ENCODE measurements at places on chromosomes 12 and 14.

DNA sequence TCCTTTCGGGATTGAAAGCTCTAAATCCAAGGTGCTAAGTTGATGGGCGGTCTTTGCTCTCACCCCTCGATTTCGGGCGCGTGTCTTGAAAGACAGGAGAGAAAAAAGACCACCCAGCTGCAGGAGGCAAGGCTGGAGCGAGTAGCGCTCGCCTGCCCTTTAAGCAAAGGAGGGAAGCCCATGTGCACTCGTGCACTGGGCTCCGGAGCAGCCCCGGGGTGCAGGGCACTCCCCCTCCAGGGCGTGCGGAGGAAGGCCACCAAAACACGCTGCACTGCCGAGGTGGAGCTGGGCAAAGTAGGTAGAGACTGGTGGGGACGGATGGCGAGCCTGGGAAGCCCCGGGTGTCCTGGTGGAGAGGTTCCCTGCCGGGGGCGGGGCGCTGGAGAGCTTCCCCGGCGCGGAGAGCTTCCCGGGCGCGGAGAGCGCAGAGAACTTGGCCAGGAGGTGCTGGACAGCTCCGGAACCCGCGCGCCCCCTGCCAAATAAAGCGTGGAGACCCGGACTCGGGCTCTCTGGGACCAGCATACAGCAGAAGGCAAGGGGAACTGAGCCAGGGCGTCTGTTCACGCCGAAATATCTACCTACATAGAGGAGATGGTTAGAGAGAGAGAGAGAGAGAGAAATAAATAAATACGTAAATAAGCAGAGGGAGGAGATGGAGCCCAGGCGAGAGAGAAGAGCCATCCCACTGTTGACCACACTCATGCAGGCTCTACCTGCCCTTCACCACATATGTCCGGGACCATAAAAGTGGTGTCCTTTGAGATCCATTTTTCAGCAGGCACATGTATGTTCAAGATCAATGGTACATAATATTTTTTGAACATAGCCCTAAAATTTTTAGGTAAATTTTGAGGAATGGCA lies 662 bp upstream of the NELL2 start:
- no peak for DNase-seq

DNA sequence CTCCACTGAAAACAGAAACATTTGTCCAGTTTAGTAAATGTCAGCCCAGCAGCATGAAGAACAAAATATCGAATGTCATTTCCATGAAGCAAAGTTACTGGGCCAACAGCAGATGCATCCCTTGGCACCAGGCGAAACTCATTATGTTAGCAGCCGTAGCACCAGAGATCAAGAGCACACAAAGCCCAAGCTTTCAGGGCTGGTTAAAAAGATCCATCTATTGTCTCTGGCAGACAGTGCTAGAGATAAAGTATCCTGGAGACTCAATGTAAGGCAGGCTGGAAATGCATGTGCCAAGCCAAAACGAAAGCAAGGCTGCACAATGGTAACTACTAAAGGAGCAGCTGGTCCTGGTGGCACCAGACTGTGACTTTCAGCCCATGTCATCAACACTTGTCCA lies 120.3 kb upstream of the PLEKHG7 start:
- DNase-seq: no peak

GRCh38 chr14:40053416-40053815 lies 621.2 kb upstream of the FBXO33 start:
- DNase-seq: no peak

GRCh38 chr12:2583091-2583497 lies 211.7 kb upstream of the FKBP4 start:
- DNase-seq: no peak

DNA sequence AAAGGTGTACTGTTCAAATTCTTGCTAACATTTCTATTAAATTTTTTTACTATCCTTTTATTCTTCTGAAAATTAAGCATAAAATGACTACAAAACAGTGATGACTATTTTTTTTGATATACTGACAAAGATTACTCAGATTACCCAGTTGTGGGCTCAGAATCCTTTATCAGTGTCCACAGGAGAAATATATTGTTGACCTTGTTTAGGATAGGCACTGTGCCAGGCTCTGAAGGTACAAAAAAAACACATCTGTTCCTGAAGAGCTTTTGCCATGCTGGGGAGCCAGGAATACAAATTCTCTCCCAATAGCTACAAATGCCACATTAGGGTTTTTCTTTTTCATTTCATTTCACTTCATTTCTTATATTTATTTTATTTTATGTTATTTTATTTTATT lies 26.9 kb upstream of the GCH1 start:
- DNase-seq: no peak

- no peak for DNase-seq
Measured at GRCh38 chr14:87443787-87444186, 549.2 kb downstream of the GALC start.

GRCh38 chr14:78446807-78447206 lies 276.6 kb downstream of the NRXN3 start:
- DNase-seq: no peak

DNA sequence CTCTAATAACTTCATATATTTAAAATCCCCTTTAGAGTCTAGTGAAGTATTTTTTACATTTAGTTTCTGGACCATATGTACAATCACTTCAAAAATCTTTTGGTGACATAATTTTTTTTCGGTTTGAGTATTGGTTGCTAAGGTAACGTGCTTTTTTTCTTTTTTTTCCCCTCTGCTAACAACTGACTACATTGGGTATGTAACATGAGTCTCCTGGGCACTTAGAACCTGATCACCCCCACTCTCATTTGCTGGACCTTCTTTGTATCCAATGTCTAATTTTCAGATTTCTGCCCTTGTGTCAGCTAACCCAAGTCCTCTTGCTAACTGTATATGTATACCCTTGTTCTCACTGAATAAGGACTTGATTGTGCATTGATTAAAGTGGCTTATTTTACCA lies 592.9 kb upstream of the FLRT2 start:
- no peak for DNase-seq

GRCh38 chr12:75890660-75891059 lies 140.9 kb downstream of the PHLDA1 start:
- DNase-seq: no peak

DNA sequence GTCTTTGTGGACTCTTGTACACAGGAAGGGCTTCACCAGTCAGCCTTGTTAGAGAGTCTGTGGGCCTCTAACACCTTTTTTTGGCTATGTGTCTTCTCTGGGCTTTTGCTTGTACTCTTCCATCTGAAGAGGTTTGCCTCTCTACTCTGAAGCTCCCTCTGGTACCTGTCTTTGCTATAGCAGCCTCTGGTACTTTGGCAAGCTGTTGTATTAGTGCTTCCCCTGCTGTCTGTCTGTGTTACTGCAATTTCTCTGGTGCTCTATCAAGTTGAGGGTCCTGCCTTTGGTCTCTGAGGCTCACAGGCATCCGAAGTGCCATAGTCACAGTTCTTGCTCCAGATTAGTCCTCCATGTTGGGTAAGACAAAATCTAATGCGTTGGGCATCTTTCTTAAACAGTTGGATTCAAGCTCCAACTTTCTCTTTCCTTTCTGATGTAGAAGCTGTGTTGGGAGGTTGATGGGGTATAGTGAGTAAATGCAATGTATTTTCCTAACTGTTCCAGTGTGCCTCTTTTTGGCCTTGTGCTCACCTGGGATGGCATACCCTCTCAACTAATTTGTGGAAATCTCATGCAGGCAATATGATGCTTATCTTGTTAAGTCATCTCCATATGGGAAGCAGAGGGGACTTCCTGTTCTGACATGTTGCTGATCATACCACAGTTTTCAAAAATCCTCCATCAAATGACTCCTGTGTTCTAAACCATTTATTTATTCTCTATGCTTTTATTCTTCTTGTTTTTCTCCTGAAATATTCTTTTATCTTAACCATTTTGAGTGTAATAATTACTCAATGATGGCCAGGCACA lies 88.8 kb downstream of the ATF7IP start:
- no peak for DNase-seq

- no peak for DNase-seq
Measured at GRCh38 chr12:69466867-69467266, 3.3 kb upstream of the FRS2 start.

DNA sequence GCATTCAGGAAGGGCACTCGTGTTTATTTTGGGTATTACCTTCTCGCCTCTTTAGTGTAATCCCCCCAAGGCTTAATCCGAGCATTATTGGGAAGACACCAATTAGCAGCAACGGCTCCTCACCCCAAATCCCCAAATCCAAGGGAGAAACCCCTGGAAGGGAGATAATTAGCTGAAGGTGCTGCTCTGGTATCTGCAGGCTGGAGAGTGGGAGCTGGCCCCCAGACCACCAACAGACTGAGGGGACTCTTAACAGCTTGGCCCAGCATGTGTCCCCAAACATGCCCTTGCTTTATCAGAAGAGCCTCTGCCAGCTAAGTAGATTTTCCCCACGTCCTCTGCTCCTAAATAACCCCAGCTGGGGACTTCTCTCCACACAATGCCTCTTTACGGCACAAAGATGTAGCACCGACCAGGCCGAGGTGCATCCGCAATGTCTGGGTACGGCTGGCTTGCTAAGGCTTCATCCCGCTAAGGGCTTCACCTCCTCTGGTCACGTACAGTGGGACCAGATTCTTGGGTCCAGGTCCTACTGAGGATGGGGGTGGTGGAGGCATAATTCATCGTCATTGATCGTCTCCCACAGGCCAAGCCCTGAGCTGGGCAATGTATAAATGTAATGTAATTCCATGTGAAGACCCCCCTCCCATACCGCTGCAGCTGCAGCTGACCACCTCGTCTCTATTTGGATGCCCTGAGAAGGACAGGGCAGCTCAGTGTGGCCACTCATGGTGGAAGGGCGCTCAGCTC lies 123.7 kb upstream of the GSC start:
- no peak for DNase-seq

GRCh38 chr12:62694116-62694515 lies 227.5 kb downstream of the MON2 start:
- DNase-seq: no peak

DNA sequence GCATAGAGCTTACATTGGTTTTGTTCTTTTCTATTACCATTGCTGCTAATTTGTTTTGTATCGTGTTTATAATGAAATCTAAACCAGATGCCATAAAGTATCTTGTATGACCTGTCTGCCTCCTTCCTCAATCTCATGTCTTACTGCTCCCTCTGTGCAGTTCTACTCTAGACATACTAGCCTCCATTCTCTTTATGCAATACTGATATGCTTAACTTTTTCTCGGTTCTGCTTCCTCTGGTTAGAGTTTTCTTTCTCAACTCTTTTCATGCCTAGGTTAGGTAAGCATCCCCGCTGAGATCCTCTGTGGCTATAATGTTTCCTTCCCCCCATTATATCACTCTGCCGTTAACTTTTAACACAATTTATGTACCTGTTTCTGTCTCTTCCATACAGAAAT lies 852.3 kb downstream of the TRHDE start:
- DNase-seq: no peak

GRCh38 chr12:5096241-5096924 lies 52.7 kb downstream of the KCNA5 start:
- no peak for DNase-seq

DNA sequence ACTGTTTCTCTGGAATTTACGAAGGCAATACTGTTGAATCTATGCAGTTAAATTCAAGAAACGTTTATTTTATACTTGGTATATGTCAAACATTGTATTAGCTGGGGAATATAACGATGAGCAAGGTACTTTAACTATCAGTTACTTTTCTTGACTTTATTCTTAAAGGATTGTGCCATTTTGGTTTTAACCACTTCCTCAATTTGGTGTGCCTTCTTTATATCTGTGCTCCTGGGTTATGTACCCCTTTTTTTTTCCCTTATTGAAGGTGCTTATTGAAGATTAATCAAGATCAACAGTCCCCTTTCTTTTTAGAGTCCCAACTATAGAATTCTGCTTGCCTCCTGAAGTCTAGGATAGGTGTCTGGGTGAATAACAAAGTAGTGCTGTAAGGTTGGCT lies 5.8 kb downstream of the RAB21 start:
- no peak for DNase-seq

GRCh38 chr12:53381731-53382630 lies 2.0 kb downstream of the SP1 start:
- no peak for DNase-seq

DNA sequence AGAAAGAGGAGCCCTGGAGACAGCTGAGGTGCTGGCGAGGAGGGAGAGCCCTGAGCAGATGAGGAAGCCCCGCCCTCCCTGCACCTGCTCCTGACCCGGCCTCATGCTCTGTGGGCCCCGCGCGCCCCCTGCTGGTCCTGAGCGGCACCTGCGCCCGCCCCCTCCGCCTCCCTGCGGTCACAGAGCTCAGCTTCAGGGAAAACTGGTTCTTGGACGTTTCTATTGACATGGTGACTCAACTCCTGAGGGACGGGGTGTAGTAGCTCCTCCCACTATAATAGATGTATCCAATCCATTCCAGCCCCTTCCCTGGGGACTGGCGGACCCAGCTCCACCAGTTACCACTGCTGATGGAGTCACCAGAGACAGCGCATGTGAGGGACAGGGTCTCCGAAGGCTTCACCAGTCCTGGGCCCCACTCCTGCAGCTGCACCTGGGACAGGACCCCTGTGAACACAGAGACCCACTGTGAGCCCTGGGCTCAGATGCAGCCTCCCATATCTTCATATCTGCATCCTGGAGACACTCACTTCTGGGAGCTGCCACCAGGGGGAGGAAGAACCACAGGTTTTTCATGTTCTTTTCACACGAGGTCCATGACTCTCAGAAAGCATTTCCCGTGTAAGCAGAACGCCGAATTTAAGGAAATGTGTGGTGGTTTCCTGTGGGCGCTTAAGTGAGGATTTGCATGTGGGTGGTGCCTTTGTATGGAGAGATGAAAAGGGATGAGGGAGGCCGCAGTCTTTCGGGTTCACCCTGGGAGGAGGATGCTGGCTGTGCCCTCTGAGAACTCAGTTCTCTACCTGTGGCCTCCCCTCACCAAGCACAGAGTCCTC lies 1346.4 kb downstream of the TMEM121 start:
- DNase-seq: peak; percentile 51

DNA sequence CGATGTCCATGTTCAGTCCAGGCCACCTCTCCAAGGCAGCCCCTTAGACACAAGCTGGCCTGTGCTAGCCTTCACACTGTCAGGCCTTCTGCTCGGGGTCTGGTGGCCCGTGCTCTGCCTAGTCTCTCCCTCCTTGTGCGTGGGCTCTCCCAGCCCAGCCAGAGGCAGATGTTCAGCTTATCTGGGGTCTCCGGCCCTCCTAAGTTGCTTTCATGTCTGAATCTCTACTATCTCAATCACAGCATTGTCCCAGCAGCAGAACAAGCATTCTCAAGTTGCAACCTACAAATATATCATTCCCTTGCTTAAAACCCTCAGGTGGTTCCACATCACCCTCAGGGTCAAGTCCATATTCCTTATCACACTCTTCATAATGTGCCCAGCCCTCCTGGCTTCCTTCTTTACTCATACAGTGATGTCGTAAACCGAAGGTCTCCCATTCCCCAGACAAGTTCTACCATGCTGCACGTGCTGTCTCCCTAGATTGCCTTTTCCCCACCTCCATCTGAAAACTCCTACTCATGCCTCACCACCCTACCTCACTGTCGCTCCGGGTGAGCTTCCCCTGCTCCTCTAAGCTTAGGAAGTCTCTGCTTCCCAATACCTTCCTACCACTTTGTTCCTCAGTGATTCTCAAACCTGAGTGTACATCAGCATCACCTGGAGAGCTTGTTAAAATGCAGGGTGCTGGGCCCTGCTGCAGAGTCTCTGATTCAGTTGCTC lies 1.5 kb downstream of the KRT73 start:
- DNase-seq: no peak

- DNase-seq: no peak
Measured at GRCh38 chr12:124684971-124685688, 117.7 kb upstream of the NCOR2 start.

- DNase-seq: peak; percentile 72
Measured at GRCh38 chr12:6613776-6614512, 6.8 kb upstream of the CHD4 start.
